NCI-H2081 treated with DMSO at 0.1 percent for 48 hours (cell line): ENCODE measurements at places on chromosomes 1 and 21.
A peak's percentile ranks its signal among the peaks of the same experiment; 100 is the strongest.

DNA sequence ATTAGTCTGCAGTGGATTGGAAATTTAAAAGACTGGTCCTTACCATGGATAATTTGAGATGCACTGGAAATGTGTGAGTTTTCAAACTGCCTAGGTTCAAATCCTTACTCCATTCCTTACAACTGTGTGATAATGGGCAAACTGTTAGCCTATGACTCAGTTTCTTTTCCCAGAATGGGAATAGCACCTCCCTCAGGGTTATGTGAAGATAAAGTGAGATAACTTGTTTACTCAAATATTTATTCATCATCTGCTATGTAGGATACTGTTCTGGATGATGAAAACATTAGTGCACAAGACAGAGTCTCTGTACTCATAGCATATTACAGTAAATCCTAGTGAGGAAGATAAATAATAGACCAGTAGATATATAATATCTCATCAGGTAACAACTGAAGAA lies 28.6 kb downstream of the LRIG2 start:
- no peak for DNase-seq

DNA sequence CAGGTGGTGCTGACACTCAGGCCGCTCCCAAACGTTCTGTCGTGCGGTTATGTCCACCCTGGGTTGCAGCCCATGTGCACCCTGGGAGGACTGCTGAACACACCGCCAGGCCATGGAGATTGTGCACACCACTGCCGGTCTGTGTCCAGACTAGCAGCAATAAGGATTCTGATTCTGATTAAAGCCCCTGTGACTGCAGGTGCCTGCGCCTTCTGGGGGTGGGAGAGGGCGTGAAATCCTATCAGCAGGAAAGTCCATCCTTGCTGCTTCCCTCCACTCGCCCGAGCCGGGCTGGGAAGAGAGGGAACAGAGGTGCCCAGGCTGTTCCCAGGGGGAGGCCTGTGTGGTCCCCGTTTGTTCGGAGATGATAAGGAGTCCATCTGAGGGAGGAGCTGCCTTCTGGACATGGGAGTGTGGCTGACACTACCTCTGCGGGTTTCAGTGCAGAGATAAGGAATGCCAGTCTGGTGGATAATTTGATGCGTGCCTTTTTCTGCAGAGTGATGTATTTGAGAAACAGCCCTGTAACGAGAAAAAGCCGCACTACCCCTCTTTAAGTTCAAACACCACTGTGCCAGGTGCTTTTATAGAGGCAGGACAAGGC lies 41.2 kb downstream of the BACE2 start:
- no peak for DNase-seq

DNA sequence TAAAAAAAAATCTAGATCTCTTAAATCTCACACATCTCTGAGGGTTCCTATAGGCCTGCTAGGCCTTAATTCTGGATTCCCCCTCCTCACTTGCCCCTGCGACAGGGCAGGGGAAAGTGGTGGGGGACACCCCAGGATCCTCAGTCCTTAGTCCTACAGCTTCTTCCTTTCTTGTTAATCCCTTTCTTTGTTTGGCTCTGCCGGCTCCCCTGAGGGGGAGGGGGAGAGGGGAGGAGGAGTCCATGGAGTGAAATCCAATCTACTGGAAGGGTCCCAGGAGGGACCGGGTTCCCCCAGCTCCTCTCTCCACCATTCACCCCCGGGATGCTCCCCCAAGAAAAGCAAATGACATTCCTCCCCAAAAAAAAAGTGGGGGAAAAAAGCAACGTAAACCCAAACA lies 8.5 kb downstream of the MEX3A start:
- DNase-seq: no peak

GRCh38 chr21:32886339-32886738 lies 114.8 kb upstream of the PAXBP1 start:
- DNase-seq: no peak

DNA sequence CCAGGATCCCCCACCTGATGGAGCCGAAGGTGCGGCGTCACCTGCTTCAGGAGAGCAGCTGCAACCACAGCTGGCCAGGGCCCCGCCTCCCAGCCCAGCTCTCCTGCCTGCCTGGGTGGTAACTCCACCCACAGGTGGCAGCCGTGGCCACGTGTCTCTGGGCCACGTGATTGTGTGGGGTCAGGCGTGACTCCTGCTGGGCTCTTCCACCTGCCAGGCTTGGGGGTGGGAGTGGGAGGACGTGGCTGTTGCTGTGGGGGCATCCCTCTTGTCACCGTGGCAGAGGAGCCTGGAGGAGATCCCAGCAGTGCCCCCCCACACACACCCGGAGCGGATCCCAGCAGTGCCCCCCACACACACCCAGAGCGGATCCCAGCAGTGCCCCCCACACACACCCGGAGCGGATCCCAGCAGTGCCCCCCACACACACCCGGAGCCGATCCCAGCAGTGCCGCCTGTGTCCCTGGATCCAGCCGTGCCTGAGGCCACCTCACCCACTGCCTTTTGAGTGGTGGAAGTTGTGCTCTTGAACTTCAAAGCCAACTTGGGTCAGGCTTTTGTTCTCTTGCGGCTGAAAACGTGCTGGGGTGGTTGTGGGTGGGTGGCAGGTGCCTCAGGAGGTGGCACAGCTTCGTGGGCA lies 32.2 kb downstream of the POFUT2 start:
- no peak for DNase-seq

DNA sequence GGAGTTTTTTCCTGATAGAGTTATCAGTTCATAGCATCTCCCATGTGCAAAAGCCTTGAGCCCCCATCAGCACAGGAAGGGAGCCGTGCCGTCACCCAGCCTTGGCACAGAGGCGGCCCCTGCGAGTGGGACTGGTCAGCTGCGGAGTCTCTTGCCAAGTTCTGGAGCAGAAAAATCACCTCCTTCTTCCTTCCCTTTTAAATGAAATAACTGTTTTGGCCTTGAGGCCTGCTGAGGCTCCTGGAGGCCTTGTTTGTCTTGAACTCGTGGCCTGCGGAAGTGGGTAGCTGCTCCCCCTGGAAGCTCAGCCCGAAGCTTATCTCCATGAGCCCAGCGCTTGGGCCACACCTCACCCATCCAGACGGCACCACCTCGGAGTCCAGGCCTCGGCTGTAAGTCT lies 145.7 kb upstream of the TMEM51 start:
- DNase-seq: no peak

- DNase-seq: no peak
Measured at GRCh38 chr21:26982767-26983166, 15.9 kb upstream of the ADAMTS5 start.

DNA sequence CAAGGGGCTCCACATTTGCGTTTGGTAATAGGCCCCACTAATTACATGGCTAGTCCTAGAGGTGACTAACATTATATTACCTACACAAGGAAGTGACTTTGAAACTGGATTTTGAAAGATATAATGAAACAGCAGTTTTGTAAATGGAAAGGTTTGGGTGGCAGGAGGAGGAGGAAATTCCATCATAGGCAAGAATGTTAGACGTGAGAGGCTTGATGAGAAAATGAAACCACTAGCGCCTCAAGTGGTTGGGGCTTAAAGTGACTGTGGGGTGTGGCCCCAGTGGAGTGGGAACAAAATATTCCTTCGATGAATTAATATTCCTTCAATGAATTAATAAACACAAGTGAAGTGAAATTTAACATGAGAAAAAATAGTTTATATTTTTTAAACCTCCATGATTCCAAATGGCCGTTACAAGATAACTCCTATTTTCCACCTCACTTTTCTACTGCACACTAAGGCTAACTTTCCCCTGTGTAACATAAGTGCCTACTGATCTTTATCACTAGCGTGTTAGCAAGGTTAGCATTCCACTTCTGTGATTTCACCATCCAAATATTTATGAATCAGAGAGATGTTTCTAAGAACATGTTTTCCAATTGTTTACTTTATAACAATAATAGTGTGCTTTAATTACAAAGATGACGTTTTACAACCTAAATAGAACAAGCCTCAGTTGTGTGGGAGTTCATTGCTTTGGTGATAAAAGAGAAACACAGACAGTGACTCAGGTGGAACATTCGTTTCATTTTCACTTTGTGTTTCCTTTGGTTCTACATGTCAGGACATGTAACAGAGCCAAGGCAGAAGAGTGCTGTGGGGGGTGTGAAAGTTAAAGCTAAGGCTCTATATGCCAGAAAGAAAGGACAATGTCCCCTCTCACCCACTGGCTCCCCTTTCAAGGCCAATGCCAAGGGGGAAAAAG lies 12.5 kb upstream of the ATF3 start:
- no peak for DNase-seq

- DNase-seq: peak; percentile 84
Measured at GRCh38 chr1:201791051-201791778, 37.7 kb upstream of the IPO9 start.

DNA sequence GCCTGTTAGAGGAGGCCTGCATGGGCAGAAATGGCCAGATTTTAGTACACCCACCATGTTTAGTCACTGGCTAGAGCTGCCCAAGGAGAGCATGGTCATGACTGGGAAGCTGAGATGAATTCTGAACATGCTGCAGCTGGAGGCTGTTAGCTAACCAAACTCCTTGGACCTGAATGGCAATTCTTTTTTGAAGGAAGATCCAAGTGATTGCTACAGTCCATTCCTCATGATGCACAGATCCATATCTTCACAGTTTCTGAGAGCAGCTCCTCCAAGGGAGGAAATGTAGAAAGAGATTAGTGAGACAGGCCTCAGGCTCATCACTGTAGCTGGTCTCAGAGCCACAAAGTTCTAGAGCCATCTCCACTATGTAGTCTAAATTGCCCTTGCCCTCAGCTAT lies 11.1 kb downstream of the ZFYVE9 start:
- no peak for DNase-seq

- peak; percentile 73 for DNase-seq
Measured at GRCh38 chr1:209805875-209806760, at the start of gene IRF6. IRF6 (minus strand) TSS chr1:209806142; CDS start chr1:209801413, 4,729 bp downstream.

GRCh38 chr1:203625628-203626019 lies 1.0 kb upstream of the ATP2B4 start:
- no peak for DNase-seq

GRCh38 chr21:33027401-33028286 lies 1.9 kb downstream of the OLIG2 start:
- DNase-seq: no peak

- DNase-seq: no peak
Measured at GRCh38 chr1:22509815-22510214, 53.5 kb upstream of the EPHA8 start.

GRCh38 chr1:15427280-15427666 lies 11.0 kb upstream of the CTRC start:
- no peak for DNase-seq

GRCh38 chr1:27858072-27858948 lies 14.0 kb upstream of the THEMIS2 start:
- peak; percentile 34 for DNase-seq

DNA sequence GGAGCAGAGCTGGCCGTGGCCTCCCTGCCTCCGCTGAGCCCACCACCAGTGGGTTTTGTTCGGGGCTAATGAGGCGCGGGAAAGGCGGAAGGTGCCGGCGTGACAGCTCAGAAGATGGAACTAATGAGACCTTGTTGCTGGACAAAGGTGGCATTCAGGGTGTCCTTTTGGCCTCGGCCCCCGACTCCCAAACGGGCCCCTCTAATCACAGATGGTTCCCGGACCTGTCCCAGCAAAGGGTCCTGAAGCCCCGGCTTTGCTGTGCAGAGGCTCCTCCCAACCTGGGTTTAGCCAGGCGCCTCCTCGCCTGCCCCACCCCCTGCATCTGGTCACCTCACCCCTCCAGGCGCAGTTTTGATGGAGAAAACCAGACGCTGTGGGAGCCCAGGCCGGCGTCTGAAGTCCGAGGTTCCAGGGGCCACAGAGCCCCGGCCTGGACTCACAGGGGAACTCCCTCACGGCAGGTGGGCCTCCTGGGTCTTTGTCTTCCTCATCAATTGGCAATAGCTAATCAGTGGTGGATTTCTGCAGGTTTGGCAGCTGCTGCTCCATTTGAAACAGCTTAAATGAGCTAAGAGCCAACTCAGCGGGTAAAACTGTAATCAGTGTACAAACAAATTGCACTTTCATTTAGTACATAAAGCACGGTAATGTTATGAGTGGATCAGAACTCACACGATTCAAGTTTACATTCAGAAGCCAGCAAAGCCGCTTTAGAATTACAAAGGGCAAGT lies 44.3 kb upstream of the ADARB1 start:
- no peak for DNase-seq

DNA sequence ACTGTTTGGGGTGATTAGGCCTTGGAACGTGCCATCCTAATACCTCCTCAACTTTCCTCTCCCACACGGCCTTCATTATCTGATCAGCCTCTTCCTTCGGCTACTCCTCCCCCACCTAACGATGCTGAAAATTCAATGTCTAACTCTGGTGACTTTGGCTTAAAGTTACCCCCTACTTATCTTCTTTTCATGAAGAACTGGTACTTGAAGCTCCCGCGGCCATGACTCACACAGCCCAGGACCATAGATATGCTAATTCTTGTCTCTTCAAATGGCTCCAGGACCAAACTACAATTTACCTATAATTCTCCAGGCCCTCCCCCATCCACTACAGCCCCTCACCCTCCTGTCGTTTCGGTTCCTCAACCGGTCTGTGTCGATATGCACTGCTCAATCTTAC lies 15.7 kb upstream of the AZIN2 start:
- DNase-seq: no peak

- DNase-seq: no peak
Measured at GRCh38 chr1:29290414-29290985, 54.2 kb downstream of the PTPRU start.

- DNase-seq: no peak
Measured at GRCh38 chr21:43322805-43323204, 104.1 kb downstream of the SIK1 start.

- no peak for DNase-seq
Measured at GRCh38 chr21:43741423-43742096, 22.6 kb downstream of the PDXK start.
